NCI-H345 (cell line): ENCODE measurements at places on chromosomes 5 and 9.

- no peak for DNase-seq
Observed at GRCh38 chr9:35749515-35750255, 598 bp downstream of the RGP1 start.

- DNase-seq, result no peak
Observed at GRCh38 chr5:133285583-133286021, 233.8 kb downstream of the HSPA4 start.

GRCh38 chr5:16144416-16144815 is 35.2 kb downstream of the MARCHF11 start:
- DNase-seq, result no peak

- no peak for DNase-seq
Observed at GRCh38 chr5:100004969-100005368, 530.2 kb upstream of the FAM174A start.

DNA sequence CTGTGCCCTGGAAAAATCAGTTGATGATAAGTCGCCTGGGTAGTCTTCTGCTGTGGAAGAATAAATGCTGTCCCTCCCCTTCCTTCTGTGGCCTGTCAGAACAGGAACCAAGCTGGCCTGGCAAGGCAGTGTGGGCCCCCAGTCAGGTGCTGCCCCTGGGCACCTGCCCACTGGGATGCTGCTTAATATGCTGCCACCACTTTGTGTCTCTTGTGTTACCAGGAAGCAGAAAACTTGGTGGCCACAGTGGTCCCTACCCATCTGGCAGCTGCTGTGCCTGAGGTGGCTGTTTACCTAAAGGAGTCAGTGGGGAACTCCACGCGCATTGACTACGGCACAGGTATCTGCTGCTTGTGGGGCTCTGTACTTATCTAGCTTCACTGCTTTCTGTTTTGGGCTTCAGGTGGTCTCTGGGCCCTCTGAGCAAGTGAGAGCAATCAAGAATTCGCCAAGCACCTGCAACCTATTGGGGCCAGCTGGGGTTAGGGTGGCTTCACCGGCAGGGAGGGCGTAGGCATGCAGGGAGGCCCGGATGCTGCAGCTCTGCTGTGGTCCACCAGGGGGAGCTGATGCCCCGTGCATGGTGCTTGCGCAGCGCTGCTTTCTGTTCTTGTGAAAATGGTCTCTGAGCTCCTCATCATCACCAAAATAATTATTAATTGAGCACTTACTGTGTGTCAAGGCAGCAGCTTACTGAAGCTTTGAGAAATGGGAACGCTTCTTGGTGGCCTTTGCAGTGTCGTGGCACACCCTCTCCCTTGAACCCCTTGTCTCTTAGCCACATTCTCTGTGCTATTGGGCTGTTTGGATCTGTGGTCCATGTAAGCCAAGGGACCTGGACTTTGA is 20.3 kb downstream of the PTPA start:
- peak; percentile 48 for DNase-seq

DNA sequence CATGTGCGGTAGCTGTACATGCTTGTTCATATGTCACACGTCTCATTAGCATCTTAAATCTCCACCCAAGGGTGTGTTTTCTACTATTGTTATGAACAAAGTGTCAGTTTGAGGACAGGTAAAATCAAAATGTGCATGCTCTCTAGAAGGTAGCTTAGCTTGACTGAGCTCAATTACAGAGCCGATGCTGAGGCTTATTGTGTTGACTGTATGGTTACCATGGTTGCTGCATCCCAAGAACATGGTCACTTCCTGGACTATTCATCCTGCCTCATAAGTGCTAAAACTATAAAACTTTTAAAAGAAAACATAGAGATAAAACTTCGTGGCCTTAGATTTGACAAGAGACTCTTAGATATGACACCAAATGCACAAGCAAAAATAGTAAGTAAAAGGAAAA is 426.1 kb upstream of the CTNND2 start:
- no peak for DNase-seq

- no peak for DNase-seq
Observed at GRCh38 chr9:76835571-76836283, 70.2 kb downstream of the PRUNE2 start.

DNA sequence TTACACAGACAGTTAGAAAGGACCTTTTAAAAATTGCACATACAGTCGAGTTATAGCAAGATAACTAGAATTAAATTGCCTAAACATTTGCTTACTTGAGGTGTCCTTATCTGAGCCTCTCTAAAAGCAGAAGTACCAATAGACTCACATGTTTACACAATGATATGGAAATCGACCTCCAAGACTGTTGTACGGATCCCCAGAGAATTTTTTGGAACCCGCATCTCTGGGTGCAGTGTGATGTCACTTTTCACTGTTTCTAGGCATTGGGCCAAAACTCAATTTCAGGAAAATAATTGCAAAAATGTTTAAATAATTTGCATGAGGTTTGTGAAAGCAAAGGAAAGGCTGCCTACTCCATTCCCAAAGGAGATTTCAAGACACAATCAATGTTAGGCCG is 63.1 kb upstream of the ATG10 start:
- DNase-seq, result no peak

GRCh38 chr9:35861161-35861897 is 8.9 kb downstream of the OR13J1 start:
- DNase-seq, result no peak

DNA sequence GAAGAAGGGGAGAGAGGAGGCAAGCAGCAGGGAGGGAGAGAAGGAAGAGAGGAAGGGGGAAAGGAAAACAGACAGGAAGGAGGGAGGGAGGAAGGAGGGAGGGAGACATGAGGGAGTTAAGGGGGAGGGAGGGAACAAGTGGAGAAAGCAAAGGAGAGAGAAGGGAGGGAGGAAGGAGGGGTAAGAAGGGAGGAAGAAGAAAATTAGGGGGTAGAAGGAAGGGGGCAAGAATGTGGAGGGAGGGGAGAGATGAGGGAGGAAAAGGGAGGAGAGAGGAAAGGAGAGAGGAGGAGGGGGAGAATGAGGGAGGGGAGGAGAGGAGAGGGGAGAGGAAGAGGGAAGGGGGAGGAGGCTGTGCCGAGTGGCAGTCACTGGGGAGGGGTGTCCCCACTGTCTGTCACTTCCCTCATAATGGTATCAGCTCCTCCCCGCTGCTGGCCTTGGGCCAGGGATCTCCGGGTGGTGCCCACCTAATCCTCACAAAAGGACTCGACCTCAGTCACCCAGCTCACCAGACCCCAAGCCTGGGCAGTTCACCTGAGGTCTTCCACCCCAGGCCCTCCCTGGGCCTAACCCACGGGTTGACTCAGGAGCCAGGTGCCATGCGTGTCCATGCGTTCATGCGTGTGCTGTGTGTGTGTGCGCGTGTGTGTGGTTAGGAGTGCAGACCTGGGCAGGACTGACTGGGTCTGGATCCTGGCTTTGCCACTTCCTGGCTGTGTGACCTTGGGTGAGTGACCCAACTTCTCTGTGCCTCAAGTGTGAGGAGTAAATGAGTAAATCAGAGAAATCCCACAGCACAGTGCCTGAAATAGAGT is 18.1 kb downstream of the C9orf50 start:
- no peak for DNase-seq

- DNase-seq, result peak; percentile 22
Observed at GRCh38 chr9:108053555-108054061, 564.0 kb upstream of the KLF4 start.

DNA sequence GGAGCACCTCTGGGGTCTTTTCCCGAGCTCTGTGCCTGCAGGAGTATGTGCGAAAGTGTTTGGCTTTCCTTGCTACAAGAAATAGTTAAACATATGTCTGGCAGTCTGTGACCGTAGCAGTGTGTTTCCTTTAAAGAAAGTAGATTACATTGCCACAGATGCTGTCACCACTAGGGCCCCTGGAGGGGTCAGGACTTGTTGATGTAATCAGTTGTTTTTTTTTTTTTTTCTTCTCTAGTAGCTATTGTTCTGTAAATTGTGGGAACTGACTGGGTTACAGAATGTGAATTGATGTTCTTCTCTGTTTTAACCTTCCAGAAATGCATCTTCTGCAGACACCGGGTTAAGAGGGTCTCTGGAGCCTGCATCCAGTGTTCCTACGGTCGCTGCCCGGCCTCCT is 345.6 kb downstream of the KDM4C start:
- no peak for DNase-seq

GRCh38 chr5:132662925-132663770 is 5.2 kb downstream of the IL13 start:
- DNase-seq, result no peak

GRCh38 chr5:156326718-156327259 is at the start of gene SGCD:
TSS of gene SGCD (plus strand) at chr5:156327164.
- DNase-seq, result no peak

GRCh38 chr5:61286446-61287132 is 45.5 kb upstream of the ZSWIM6 start:
- DNase-seq, result no peak

GRCh38 chr5:172412724-172413286 is 41.5 kb downstream of the SH3PXD2B start:
- DNase-seq, result no peak

DNA sequence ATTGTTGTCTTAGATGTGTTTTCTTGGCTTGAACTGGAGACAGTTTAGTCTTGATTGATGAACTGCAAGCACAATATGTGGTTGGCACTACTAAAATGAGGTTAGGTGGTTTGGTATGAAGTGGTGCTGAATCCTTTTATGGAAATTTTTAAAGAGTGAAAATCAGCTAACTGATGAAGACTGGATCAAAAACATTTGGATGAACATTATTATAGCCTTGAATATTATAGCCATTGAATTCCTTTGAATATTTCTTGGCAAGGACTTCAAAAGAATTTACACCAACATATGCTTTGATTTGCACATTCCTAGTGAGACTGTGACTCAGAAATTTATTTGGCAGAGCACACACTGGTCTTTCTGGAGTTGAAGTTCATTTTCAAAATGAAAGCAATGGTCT is 318.3 kb downstream of the CHSY3 start:
- no peak for DNase-seq

- DNase-seq, result no peak
Observed at GRCh38 chr5:113336975-113337374, 97.8 kb downstream of the TSSK1B start.

DNA sequence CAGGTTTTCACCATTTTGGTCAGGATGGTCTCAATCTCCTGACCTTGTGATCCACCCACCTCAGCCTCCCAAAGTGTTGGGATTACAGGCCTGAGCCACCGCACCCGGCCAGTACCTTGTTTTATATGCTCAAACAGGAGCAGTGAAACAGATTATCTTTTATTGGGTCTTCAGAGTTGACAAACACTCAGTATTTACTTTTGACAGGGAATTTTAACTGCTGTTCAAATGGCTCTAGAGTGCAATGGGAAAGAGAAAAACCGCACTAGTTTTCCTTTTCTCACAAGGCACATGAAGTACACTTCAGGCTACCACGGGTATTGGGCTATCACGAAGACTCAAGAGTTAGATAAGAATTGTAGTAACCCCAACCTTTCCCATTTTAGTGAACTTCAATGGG is 471.9 kb upstream of the DAB2 start:
- no peak for DNase-seq

GRCh38 chr5:142295960-142296860 is 28.6 kb downstream of the SPRY4 start:
- DNase-seq, result no peak

GRCh38 chr5:77139001-77139400 is 51.9 kb upstream of the ZBED3 start:
- no peak for DNase-seq

DNA sequence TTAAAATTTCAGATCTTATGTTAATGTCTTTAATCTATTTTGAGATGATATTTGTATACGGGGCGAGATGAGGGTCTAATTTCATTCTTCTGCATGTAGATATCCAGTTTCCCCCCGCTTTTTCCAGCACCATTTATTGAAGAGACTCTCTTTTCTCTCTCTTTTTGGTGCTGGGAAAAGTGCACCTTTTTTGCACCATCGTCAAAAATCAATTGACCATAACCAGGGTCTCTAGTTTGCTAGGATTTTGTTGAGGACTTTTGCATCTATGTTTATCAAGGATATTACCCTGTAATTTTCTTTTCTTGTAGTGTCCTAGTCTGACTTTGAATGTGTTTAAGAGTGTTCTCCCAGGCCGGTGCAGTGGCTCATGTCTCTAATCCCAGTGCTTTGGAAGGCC is 93.3 kb downstream of the STX17 start:
- DNase-seq, result no peak

GRCh38 chr9:115922444-115922843 is 231.1 kb upstream of the PAPPA start:
- no peak for DNase-seq

DNA sequence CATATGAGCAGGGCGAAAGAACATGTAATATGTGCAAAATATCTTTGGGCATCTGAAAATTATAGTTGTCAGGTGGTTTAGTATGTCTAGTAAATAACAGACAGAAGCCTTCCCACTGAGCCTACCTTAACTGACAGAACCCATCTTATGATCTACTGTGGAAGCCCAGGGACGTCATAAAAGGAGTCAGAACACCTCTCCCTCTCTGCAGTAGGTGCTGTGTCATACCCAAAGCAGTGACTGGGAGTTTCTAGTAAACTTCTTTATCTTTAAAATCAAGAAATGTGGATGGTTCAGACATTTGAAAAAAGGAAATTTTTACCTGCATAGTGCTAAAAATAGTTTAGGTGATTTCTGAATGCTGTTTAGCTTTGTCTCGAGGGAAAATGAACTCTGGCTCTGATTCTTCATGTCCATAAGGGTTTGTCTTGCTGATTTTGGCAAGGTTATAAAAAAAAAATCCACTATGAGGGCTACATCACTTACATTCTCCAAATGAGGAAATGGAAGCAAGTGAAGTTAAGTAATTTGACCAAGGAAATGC is 104.0 kb downstream of the NUDT12 start:
- DNase-seq, result no peak

DNA sequence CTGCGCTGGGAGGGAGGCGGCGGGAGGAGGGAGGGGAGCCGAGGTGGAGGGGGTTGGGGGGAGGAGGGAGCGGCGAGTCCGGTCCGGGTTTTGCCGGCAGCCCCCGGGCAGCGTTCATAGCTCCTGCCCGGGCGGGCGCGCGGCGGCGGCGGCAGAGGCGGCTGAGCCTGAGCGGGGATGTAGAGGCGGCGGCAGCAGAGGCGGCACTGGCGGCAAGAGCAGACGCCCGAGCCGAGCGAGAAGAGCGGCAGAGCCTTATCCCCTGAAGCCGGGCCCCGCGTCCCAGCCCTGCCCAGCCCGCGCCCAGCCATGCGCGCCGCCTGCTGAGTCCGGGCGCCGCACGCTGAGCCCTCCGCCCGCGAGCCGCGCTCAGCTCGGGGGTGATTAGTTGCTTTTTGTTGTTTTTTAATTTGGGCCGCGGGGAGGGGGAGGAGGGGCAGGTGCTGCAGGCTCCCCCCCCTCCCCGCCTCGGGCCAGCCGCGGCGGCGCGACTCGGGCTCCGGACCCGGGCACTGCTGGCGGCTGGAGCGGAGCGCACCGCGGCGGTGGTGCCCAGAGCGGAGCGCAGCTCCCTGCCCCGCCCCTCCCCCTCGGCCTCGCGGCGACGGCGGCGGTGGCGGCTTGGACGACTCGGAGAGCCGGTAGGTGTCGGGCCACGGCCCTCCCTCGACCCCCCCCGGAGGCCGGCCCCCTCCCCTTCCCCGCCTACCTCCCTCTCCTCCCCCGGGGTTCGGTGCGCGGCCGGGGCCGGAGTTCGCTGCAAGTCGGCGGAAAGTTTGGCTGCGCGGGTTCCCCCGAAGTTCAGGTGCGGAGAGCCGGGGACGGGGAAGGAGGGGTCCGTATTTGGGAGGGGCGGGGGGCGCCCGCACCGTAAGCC is at the start of gene CXXC5:
Gene CXXC5, plus strand, starts transcription at position 145 of the 877 bp plus-strand sequence. CDS start 32,175 bp downstream, outside the sequence.
- peak; percentile 83 for DNase-seq

- DNase-seq, result peak; percentile 52
Observed at GRCh38 chr9:135907006-135907430, 328 bp downstream of the CAMSAP1 start.
